CD4-positive, alpha-beta T cell treated with Interferon alpha-2 for 1 hour (primary cell): ENCODE measurements at places on chromosomes 2 and 18.

- DNase-seq: no peak
Observed at GRCh38 chr2:18740474-18740881, 151.1 kb upstream of the NT5C1B start.

DNA sequence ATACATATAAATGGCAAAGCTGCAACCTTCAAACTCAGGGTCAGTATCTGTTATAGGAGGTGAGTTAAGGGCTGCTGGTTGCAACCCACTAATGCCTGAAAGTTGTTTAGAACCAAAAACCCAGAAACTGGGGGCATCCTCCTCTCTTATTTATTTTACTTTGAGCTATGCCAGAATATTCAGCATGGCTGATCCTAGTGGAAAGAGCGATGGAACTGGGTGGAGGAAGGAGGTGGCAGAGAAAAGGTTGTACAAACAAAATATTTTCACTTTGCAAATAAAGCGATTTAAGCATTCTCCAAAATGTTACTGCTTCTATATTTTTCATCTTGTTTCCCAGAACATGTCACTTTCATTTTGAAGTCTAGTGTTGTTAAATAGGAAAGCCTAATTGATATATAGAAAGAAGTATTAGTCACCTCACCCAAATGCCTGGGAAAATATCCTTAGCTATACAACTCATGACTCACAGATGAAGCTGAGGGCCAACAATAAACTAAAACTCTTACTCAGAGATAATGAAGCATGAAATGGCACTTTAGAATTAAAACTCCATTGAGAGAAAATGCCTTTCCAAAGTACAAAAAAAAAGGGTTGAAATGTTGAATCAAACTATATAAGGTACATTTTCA, 251.4 kb upstream of the UBE2E3 start:
- no peak for DNase-seq

DNA sequence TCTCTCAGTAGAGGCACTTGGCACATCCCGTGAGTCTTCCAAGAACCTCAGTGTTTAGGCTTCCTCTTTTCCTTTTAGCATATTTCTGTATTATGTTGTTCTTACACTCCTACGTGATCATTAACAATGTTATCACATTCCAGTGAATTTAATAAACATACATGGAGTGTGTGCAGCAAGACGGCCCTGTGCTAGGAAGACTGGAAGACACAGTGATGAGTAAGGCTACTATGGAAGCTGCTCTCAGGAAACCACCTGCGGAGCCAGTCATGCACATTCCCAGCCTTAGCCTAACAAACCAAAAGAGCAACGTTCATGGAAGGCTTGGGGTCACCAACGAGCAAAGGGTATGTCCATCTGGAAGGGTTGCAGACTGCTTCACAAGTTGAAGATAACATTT, 103.4 kb downstream of the ETAA1 start:
- no peak for DNase-seq

GRCh38 chr2:231235217-231235616, 36.8 kb downstream of the ARMC9 start:
- DNase-seq: no peak

DNA sequence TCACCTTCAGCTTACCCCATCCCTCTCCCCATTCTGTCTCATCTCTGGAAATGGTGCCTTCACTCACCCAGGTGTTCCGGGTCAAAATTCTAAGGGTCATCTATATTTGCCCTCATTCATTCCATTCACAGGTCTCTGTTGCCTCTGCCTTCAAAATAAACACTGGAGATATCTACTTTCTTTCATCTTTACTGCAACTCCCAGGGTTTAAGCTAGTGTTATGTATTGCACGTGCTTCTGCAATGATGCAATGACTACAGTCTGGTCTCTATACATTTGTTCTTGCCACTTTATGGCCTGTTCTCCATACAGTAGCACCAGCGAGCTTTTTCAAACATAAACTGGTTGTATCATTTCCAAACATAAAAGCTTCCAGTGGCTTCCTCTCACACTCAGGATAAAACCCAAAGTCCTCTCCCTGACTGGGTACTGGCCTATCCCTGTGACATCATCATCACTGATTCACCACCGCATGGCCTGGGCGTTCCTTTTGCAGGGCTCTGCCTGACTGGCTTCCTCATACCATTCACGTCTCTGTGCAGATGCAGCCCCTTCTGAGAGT, 14.3 kb downstream of the DSG2 start:
- no peak for DNase-seq

DNA sequence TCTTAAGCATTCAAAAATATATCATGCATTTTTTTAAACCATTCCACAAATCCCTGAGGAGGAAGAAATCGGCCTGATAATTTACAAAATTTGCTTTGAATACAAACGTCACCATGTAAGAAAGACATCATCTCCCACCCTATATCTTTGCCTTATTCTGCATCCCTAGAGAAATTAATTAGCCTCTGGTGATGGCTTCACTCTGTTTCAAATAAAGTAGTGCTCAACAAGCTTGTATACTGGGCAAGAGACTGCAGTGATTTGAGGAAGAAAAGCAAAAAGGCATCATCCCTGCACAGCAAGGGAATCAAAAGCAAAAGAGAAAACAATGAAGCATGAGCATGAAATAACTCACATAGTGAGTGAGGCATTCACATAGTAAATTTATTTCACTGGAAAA, 375.5 kb downstream of the CDH7 start:
- no peak for DNase-seq

DNA sequence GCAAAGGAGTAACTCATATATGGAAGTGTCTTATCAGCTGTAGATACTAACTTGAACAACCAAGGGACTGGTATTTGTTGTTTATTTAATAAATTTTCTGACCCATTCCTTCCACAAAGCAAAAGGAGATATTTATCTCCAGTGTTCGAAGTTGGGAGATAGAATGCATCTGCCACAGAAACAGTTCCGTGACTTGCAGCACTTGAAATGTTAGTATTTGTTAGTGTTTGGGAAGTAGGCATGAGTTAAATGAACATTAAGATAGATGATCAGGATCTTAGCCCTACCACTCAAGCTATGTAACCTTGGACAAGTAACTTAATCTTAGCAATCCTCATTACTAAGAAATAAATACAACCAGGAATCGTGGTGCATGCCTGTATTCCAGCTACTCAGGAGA, 12.1 kb upstream of the SULT1C4 start:
- DNase-seq: no peak

- no peak for DNase-seq
Observed at GRCh38 chr2:96104487-96104861, 11.9 kb downstream of the ADRA2B start.

DNA sequence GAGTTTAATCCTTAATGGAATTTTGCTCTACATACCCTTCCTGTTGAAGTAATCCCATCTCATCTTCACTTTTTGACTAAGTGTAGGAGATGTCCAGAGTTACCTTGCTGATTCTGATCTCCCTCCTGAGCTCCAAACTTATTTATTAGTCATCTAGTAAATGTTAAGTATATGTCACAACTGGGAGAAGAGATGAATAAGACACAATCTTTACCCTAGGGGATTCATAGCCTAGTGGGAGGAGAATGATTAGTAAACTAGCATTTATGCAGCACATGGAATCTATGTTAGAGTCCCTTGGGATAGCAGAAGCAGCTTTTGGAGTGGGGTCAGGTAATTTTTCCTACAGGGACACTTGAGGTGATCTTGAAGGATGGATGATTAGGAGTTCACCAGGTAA, 20.7 kb downstream of the ACVR2A start:
- DNase-seq: no peak

DNA sequence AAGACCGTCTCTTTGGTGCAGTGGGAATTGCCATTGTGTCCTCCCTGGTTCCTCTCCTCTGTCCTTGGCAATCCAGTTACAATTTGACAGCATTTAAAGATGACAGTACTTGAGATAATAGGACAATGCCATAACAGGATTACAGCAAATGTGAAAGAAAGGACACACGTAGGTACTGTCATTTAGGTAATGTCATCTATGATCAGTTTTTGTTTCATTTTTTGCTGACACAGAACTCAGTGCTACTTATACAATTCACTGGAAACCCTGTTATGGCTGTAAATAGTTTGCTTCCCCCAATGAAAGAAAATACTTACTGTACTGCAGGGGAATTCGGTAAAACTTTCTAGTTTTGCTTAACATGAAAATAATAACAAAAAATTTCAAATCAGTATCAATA, 65.2 kb downstream of the BCL11A start:
- DNase-seq: no peak

GRCh38 chr2:233994151-233994550, 56.4 kb upstream of the SPP2 start:
- no peak for DNase-seq

- no peak for DNase-seq
Observed at GRCh38 chr18:75076286-75076685, 132.7 kb downstream of the PTGR3 start.

DNA sequence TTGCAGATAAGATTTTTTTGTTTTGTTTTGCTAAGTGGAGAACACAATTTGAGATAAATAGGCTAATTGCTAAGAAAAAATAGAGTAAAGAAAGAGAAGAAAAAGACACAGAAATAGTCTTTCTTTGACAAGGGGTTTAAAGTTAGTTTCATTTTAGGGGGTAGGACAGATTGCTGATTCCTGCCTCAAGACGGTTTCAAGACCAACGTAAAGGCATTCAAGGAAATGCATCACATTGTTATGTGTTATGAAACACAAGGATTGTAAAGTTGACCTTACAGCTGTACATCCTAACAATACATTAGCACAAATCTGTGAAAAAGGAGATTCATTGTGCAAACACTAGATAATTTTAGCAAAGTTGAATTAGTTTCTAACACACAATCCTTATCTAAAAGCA, 22.7 kb upstream of the ETAA1 start:
- no peak for DNase-seq

DNA sequence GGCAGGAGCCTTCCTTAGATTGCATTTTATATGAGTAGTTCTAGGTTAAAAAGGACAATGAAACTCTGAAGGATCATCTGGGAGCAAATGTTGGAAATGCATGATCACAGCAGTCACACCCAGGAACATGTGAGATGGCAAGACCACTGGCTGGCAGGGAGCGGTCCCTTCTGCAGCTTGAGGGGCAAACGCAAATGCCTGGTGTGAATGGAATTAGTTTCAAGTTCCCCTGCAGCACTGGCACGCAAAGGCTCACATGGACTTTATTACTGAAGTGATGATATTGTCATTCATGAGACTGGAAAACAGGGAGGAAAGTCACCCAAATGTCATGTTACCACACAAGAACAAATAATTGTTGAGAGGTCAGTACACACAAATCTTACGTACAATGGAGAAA, 223.3 kb downstream of the FBXO15 start:
- DNase-seq: no peak

DNA sequence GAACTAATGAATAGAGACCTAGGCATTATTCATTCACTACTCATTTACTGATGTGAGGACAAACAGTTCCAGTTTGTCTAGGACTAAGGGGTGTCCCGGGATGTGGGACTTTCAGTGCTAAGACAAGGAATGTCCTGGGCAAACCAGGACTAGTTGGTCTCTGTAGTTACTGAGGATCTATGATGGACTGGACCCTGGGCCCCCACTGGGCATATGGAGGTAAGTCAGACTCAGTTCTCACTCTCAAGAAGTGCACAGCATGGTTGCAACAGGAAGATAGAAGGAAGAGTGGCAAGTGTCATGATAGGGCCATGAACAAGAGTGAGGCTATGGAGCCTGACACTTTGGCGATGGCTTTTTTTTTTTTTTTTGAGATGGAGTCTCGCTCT, 128.2 kb downstream of the MYCN start:
- no peak for DNase-seq
